ENCODE measurements at places on chromosomes 5 and 9.

DNA sequence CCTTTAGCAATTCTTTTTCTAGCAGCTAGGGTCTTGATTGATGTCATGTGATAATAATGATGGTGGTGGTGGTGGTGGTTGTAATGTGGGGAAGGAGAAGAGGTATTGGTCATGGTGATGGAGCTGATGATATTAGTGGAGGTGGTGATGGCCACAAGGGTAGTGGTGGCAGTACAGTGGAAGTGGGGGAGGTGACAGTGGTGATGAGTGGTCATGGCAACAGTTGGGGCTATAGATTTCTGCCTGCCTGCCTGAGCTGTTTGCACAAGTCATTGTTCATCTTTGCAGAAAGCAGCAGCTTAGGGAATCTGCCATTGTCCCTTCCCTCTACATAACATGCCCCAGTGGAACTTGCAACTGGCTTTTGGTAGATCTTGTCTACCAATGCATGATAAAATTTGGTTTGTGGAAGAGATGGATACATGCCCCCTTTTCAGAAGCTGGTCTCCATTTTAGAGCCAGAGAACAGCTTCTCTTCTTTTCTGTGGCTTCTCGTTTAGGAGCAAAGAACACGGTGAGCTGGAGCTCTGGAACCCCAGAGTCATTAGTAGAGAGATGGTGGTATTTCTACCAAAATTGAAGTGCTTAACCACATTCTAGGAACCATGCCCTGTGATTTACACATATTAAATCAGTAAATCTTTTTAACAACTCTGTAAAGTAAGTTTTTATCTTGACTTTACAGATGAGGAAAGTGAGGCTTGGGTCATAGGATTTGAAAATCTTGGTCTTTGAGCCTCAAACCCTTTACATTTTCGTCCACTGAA is 100.3 kb downstream of the AOPEP start:
- DNase-seq = no peak

GRCh38 chr5:168552146-168552545 is 23.0 kb downstream of the FBLL1 start:
- DNase-seq = no peak

DNA sequence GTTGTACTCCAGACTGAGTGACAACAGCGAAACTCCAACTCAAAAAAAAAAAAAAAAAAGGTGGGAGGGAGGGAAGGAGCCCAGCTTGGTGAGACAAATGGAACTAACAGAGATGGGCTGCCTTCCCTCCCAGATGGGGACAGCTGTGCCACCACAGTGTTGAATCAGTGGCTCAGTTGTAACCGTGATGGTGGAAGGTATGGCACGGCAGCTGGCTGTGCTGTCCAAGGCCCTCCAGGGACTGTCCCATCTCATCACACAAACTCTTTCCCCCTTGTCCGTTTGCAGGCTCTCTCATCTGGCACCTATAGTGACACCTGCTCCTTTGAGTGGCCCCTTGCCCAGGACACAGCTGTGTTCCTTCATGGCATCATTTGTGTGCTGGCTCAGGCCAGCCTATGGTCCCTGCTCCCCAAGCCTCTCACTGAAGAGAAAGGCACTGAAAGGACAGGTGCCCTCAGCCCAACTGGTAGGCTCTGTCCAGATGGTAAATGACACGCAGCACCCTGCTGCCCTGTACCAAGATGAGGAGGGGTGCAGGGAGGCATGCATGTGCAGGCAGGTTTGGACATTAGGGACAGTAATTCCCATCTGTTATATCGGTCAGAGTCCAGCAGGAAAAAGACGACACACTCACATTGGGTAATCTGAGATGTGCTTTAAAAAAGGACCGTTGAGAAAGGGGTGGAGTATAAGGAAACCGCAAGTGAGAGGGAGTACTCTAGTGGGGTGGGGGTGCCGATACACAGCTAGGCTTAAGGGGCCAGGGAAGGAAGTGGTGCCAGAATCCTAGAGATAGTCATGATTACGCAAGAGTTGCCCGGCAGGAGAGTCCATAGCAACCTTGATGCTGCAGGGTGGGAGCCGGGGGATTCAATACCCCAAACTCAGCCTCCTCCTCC is 4.3 kb downstream of the SMIM33 start:
- DNase-seq = no peak

DNA sequence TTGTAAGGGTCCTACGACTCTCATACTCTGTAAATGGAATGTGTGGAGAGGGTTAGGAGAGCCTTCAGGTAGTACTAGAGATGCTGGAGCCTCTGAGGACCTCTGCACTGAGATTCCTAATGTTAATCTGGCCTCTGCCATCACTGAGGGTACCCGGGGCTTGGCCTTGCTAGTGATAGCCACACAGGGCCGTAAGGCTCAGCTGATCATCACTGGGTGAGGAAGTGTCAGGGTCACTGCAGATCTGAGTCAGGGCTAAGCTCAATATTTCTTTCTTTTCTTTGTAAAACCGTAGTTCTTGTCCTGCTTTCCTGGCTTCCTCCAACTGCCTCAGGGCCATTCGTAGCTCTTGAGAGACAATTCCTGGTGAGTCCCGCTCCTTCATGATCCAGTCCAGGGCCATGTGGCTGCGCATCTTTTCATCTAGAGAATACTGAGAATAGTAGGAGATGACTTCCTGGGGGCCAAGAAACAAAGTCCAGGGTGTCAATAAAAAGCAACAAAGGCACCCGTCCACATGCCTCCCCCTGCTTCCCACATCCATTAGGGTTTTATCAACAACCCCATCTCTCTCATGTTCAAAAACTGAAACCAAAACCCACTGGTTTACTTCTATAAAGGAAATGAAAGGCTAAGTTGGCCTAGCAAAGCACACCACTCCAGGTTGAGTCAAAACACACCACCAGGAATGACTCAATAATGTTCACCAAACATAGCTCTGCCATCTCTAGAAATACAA is 47.7 kb downstream of the LIX1 start:
- DNase-seq = peak; percentile 14

GRCh38 chr5:37838933-37839341 is 904 bp downstream of the GDNF start:
- DNase-seq = no peak

Measured in activated naive CD4-positive, alpha-beta T cell treated with anti-CD3 and anti-CD28 coated beads, Interleukin-2, amount 50 U/mL, for 16 hours (primary cell).